ENCODE measurements at places on chromosomes 4 and X.

DNA sequence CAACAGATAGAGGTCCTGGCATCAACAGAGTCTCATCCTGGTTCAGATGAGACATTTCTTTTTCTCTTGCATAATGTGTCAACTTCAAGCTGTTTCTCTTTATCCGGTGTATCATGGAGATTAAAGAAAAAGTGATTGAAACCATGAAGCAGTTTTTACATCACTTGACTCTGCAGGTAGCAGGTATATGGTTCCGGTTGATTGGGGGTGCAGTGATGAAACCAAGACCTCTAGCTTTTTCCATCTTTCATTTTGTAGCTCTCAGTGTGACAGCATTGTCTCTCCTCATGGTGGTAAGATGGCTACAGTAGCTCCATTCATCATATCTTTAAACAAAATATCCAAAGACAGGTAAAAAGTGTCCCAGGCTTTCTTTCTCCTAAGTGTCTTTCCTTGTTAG, 2.4 kb upstream of the HOPX start:
- DNase-seq = no peak

- DNase-seq = no peak
Measured at GRCh38 chr4:153439831-153440230, 26.3 kb upstream of the TMEM131L start.

GRCh38 chr4:157932936-157933335, 239.9 kb downstream of the GASK1B start:
- DNase-seq = no peak

DNA sequence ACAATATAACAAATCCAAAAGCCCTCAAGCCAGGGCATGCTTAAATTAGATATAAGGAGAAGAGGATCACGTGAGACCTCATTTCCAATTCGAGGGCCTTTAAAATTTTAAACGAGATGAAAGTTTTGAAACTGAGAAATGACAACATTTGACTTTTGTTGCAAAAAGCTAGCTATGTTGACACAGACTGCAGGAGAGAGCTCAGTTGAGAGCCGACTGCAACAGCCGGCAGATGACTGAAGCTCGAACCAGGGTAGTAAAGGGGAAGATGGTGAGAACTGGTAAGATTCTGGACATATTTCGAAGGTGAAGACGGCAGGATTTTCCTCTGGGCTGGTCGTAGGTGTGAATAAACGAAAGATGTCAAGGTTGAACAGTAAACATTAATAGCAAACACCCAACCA, 773 bp downstream of the PRMT9 start:
- DNase-seq = no peak

DNA sequence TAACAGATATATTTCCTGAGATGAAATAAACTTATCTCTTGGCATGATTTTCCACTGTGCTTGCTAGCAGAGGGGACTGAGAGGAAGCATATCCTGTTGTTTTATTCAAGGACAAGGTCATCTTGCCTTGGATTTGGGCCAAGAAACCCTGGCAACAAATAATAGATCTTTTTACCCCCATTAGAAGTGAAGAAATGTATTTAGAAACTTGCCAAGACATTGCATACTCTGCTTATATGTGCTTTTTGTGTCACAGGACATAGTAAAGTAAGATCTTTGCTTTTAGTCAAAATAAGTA, 170.2 kb downstream of the RAPGEF2 start:
- no peak for DNase-seq

DNA sequence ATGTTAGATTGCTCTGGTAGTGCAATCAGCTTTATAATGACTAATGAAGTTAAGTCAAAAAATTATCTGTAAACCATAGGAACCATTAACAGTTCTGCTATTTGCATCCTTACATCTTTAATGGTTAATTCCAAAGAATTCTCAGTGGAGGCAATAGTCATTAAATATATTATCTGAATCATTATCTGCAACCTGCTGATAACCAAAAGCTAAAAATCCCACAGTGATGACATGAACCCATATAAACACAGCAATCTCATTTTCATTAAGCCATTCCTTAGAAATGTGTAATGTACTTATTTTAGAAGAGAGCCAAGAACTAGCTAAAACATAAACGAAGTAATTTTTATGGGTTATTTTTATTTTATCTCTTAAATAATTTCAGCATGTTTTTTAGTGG, 60.2 kb downstream of the MAGEB16 start:
- no peak for DNase-seq

DNA sequence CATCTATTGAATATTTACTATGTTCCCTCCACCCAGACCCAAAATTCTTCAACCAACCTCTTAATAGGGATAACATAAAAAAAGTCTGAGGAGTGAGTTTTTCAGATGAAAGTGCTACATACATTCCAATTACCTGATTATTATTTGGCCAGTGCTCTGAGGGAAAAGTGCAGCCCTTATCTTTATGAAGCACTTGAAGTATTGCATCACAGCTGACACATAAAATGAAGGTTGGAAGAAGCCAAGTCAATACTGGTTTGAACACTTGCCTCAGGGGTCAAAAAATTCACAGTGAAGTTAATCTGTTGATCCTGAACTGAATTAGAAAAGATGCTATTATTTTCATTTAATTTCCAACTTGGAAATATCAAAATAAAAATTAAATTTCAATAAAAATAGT, 498.9 kb downstream of the INPP4B start:
- DNase-seq = no peak

Measured in activated CD4-positive, alpha-beta T cell treated with anti-CD3 and anti-CD28 coated beads, Interleukin-2, amount 50 U/mL, for 4 hours (primary cell).